ENCODE measurements at places on chromosomes 2 and 18.
A peak's percentile ranks its signal among the peaks of the same experiment; 100 is the strongest.

GRCh38 chr2:68643874-68644485 lies 601 bp downstream of the PROKR1 start:
- DNase-seq = no peak

GRCh38 chr2:131121464-131121863 lies 16.3 kb downstream of the PLEKHB2 start:
- no peak for DNase-seq

GRCh38 chr2:144943293-144943941 lies 423.5 kb upstream of the ZEB2 start:
- DNase-seq = no peak

DNA sequence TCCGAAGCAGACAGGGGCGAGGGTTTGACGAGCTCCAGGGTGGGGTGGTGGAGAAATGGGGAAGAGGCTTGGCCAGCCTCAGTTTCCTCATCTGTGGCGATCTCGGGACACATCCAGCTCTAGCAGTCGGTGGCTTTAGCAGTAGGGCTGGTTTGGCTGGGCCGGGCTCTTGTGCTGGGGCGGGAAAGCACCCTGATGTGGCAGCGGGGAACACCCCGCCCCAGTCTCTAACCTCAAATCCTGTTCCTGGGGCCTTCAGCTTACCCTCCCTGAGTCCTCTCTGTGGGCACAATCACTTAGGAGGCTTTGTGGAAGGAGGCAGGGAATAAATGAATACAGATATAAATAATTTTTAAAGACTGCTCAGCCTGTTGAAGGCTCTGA lies 26.5 kb upstream of the MCFD2 start:
- DNase-seq = peak; percentile 29

DNA sequence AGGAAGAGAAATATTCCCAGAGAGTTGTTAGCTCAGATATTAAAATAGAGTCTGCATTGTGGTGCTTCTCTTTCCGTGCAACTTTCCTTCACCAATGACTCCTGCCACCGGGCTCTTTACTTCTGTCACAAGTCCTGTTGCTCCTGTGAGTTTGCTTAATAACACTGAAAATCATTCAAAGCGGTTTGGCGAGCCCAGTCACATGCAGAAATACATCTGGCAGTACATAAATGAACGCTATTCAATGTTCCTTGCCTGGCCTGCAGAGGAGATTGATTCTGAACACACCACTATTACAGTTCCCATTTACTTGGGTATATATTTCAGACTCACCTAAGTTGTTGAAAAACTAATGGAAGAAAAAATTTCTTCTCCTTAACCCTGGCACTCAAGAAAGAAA lies 276.6 kb downstream of the ZNF521 start:
- no peak for DNase-seq

DNA sequence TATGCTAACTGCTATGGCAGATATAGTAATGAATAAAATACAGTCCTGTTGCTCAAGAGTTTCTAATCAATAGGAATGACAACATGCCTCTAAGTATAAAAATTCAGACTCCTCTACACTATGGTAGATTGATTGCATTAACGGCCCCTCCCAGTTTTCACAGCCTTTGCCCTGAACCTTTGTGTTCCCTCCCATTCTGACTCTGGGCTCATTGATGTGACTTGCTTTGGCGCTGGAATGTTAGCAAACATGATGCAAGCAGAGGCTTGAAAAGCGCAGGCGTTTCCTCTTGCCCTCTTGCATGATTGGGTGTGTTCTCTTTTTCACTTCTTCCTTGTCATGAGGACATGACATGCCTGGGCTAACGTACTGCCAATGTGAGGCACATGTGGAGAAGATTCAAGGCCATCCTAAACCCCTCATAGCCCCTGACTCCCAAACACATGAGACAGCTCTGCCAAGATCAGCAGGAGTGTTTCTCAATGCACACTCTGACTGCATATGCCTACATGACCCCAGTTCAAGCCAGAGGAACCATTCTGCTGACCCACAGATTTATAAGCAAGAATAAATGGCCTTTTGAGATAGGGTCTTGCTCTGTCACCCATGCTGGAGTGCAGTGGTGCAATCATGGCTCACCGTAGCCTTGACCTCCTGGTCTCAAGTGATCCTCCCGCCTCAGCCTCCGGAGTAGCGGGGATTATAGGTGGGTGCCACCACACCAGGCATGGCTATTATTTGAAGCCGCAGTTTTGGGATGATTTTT lies 49.7 kb upstream of the CD28 start:
- no peak for DNase-seq

DNA sequence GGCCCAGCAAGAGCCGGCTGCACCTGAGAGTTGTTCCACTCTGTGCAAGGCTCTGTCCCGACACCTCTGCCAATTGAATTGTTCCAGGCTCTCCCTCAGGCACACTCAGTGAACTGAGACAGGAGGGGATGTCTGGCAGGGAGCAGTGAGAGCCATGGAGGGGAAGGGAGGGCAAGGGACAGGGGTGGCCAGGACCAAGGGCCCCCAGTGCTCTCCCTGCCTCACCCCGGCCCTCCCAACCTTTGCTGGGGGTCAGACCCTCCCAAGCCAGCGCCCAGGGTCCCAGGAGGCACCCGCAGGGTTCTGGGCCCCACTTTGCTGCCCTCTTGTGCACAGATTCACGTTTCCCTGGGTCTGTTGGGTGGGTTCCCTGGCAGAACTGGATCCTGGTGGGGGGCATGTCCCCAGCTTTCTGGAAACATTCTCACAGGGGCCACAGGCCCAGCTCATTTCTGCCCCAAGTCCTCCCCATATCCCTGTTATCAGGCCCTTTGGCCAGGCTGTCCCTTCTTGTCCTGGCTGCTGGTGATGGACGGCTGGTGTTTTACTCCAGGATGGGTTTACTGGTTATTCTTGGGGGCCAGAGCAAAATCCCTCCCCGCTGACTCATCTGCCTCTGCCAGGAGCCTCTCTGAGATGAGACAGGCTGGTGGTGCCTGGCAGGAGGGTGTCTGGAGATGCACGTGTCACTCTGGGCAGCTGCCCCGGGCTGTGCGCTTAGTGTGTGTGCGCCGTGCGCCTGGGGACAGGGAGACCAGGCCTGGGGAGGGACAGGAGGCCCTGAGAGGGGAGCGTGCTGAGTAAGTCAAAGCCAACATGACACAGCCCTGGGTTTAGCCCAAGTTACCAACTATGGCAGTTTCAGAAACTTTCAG lies 136.5 kb upstream of the CTDP1 start:
- no peak for DNase-seq

GRCh38 chr18:77153404-77153803 lies 20.8 kb upstream of the MBP start:
- no peak for DNase-seq

- DNase-seq = no peak
Observed at GRCh38 chr2:226524381-226524843, 275.2 kb downstream of the IRS1 start.

GRCh38 chr2:3487432-3487831 lies 31.9 kb downstream of the ADI1 start:
- no peak for DNase-seq

- no peak for DNase-seq
Observed at GRCh38 chr18:10274301-10274700, 180.1 kb upstream of the APCDD1 start.

DNA sequence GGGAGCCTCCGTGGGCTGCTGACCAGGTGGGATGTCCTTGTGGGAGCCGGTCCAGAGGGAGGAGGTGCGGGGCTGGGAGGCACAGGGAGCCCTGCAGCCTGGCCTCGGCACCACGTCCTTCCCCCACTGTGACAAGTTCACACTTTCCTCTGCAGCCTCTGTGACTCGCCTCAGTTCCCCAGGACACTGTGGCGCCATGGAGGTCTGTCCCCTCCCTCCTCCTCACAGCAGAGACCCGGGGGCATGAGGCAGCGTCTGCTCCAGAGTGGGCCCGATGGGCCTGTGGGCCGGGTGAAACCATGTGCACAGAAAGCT lies 27.3 kb upstream of the KCNG2 start:
- no peak for DNase-seq

DNA sequence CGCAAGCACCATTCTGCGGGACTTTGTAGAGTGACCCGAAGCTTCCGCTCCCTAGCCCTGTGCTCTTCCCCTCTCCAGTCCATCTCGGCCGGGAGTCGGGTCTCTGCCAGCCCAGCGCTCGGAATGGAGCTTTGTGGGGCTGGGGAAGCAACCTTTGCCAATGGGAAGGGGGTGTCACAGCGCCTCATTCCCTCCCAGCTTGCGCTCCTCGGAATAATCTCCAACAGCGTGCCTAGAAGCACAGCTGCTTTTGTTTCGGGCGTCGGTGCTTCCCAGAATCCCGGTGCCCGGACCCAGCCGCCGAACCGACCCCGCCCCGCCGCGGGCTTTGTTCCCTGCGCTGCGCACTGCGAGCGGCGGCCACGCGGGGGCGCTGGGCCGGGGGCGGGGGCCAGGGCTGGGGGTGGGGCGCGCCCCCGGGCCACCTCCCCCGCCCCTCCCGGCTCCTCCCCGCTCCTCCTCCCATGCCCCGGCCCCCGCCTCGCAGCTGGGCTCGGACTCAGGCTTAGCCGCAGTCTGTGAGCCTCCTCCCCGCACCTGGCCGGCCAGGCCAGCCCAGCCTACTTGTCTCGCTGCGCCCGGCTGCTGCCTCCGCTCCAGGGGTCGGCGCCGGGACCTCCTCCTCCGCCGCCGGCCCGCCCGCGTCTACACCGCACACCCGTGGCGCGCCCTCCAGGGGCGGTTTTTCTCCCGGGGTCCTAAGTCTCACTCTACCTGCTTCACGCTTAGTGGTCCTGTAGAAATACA lies 77.7 kb upstream of the SMAD2 start:
- DNase-seq = no peak

Measured in AML-193 (cell line).